ENCODE measurements at places on chromosomes 2 and 18.

DNA sequence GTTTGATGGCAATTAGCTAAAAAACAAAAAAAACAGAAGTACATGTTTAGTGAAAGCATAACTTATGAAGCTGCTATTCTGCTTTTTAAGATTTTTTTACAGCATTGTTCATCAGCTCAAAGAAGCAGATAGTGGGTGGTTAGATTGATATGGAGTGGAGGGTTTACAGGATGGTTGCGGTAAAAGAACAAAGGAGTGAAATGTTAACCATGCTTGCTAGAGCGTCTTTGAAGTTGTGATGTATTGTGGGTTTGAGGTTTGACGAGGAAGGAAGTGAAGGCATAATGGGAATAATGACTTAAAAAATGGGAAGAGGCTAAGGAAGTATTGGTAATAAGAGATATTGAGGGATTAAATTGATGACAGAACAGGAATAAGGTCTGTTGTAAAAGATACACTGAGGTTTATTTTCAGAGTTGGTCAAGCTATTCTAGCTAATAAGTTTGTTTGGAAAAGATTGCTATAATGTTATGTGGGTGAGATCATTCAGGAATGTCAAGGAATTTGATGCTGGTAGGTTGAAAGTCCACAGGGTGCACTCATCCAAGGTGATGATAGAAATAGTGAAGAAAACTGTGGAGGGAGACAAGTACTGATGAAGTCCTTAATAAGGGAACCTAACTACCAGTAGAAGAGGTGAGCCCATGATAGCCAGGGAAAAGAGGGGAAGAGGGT, 14.6 kb downstream of the SPOPL start:
- no peak for DNase-seq

DNA sequence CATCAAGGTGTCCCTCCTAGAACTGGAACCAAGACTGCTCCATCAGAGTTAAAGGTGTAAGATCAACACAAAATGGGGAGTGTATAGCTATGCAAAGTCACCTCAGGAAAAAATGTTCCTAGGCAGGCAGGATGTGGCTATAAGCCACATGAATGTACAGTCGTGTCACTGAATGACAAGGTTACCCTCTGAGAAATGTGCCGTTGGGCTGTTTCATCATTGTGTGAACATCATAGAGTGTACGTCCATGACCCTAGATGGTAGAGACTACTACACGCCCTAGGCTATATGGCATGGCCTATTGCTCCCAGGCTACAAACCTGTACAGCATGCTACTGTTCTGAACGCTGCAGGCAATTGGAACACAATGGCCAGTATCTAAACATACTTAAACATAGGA, 24.5 kb downstream of the TYMS start:
- no peak for DNase-seq

- DNase-seq = no peak
Observed at GRCh38 chr18:40642692-40643229, 1312.3 kb upstream of the PIK3C3 start.

DNA sequence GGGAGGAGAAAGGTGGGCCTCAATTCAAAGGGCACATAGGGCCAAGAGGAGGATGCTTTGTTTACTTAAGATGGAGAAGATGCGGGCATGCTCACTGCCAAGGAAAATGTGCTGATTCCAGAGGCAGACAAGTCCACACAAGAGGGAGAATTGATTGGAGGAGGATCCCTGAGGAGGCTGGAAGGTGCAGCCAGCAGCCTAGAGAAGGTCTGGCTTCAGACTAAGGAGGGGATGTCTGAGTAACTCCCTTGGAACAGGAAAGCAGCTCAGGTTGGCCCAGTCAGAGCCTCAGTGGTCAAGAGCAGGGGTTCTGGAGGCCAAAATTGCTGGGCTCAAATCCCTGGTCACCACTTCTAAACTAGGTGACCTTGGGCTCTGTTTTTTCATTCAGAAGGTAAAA, 265.5 kb upstream of the NCKAP5 start:
- no peak for DNase-seq

DNA sequence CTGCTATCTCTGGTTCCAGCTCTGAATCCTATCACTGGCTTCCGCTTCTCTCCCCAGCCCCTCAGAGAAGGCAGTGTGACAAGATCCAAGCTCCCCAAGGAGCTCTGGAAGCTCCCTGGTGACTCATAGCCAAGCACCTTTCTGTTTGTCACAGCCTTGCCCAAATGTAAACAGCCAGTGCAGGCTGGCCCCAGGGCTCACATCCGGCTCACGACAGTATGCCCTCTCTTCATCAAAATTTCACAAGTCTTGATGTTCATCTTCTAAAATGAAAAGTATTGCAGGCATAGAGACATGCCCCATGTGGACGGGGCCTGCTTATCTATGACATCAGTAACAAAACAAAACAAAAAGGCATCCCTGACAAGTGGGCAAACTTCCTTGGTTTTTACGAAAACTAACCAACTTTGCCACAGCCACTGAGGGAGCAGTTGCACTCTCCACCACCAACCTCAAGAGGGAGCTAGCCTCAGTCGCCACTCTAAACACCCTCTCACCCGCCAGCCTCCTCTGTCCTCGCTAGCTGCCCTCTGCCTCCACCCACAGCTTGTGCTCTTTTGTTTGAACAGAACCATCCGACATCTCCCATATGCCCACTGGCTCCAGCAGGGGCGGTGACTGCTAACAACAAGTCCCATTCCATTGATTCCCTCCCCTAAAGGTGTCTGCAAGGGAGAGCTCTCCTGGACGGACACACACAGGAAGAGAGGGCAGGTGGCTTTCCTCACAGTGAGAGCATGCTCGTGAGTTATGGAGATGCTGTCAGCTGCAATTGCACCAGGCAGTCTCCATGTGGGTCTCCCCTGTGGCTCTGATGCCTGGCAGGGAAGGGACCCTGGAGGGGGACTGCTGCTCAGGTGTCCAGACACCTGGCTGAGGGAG, 71.0 kb upstream of the DAPL1 start:
- no peak for DNase-seq
